ENCODE measurements at places on chromosomes 16 and 17.

DNA sequence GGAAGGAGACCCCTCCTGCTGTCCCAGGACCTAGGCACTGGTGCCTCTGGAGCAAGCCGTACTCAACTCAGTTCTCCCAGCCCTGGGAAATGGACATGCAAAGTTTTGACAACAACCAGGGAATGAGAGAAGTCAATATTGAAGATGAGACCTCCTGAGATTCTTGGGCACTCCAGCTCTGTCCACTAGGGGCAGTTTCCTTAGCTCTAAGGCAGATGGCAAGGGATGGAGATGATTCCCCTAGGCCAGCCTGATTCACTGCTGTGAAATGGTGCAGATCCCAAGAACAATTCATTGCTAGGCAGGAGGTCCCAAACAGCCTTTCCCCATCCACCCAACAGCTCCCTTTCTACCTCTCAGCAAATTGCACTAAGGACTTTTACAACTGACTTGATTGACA, 20.5 kb upstream of the SDR42E2 start:
- DNase-seq, result no peak

- no peak for DNase-seq
These were observed 57.8 kb upstream of the IL34 start for GRCh38 chr16:70588565-70588964.

DNA sequence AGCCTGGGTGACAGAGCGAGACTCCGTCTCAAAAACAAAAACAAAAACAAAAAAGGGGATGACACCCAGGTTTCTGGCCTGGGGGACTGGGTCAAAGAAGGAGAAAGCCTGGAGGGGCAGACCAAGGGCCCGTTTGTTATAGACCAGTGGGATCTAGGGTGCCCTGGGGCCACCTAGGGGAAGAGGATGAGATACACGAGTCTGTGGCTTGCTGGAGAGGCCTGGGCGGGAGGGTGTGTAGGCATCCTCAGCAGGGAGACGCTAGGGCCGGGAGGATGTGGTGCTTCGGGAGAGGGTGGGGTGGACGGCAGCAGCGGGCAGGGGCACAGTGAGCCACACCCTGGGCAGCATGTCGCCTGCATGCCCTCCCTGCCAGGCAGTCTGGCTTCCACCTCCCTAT, 17.1 kb upstream of the CRK start:
- no peak for DNase-seq

GRCh38 chr17:3845621-3846436, at the start of gene NCBP3:
TSS of gene NCBP3 (minus strand) at chr17:3846246. CDS start at chr17:3846223, 23 bp downstream.
- DNase-seq, result peak; percentile 75

Measured in activated naive CD8-positive, alpha-beta T cell treated with anti-CD3 and anti-CD28 coated beads, Interleukin-2, amount 50 U/mL, for 16 hours (primary cell).